ENCODE measurements at places on chromosomes 1 and 21. TPM values are rescaled to one million over a fixed set of nuclear protein-coding genes. Genes with fewer than 3 reads are reported as not detected.

LCA5L gene
- total RNA-seq, result not detected

CHI3L2 gene
- 1.9 TPM for total RNA-seq

LEPROT gene
- total RNA-seq, result 26.4 TPM

SFN gene
- total RNA-seq, result 0.76 TPM

ITLN2 gene
- not detected for total RNA-seq

FCMR gene
- total RNA-seq, result 588 TPM

MPL gene
- total RNA-seq, result not detected

OR2L8 gene
- total RNA-seq, result 0.73 TPM

ITLN1 gene
- not detected for total RNA-seq

All from CD4-positive, alpha-beta memory T cell (primary cell).